ENCODE measurements at places on chromosomes 5 and 9. TPM values are rescaled to one million over a fixed set of nuclear protein-coding genes. Genes with fewer than 3 reads are reported as not detected.

DNA sequence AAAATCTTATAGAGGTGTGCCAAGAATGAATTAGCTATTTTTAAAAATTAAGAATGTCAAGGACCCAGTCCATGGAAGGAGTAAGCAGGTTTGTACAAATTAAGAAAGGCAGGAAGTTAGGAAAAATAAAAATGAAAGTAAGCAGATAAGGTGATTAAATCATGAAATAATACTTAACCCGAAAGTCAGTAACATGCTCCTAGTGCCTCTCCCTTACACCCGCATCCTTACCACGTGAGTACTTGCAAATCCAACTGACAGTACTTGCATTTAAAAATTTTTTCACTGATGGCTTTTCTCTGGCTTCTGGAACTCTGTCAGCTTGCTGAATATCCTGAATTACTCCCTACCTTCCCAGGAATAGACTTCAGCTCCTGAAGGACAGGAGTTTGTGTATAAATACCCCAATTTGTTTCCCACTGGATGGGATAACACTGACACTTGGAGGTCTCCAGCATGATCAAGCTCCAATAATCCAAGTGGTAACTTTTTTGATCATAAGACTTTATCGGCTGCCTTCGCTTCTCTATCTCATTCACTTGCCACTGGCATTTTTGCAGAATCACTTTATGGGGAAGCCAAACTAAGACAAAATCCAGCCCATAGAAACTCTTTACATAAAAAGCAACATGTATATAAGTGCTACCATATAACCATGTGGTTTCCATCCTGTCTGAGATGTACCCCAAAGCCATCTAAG lies 41.6 kb upstream of the RICTOR start:
- no peak for DNase-seq

TEX48 gene
- not detected for total RNA-seq

GRCh38 chr5:93603793-93604643 lies 21.0 kb downstream of the NR2F1 start:
- no peak for DNase-seq

DNA sequence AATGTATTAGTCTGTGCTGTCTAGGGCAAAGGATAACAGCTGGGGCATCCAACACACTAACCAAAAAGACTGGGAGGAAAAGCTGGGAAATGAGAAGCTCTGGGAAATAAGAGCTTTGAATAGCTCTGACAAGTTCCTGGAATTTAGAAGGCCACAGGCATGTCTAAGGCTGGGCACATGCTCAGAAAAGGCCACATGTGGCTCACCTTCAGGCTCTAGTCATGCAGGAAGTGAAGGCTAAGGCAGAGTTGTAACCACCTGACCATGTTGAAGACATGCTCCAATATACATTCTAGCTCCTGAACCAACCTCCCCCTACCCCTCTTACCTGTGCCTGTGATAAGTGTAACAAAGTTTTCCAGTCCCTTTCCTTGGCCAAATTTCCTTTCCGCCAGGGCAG lies 31.7 kb downstream of the CLTA start:
- no peak for DNase-seq

CXCL14 gene
- total RNA-seq, result 4.8 TPM

EXD3 gene
- 19.3 TPM for total RNA-seq

- no peak for DNase-seq
These were observed 496 bp downstream of the MAPK9 start for GRCh38 chr5:180291234-180291940.

DNA sequence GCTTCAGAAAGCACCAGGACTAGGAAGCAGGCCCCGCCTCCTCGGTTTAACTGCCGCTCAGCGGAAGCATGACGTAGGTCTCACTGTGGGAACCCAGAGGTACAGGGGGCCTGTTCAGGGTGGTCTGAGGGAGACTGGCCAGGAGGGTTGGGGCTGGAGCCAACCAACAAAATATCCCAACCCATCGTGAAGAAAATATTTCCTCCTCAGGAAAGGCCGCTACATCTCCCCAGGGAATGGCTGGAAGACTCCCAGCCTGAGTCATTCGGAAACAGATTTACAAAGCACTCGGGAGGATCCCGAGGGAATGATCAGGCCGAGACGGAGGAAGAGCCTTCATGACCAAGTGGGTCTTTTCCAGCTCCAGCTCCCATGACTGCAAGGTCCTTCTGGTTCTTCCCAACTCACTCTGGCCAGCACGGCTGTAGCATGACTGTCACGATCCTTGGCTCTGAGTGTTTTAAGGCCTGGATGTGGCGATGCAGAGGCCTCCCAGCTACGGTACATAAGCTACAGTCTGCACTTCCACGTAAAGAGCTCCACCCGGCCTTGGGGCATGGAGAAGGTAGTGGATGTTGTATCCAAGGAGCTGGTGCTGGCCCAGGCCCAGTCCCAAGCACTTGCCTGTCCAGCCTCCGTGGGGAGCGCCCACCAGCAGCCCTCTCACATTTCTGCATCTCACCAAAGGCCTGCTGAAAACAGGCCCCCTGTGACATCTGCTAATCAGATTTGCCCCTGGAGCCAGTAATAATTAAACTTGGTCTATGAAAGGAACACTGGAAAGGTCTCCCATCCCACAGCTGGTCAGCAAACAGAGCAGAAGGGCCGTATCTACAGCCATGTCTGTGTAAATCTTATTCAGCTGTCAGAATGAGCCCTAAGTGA lies 100.6 kb downstream of the LHFPL2 start:
- no peak for DNase-seq

- no peak for DNase-seq
These were observed 212.5 kb downstream of the COMMD10 start for GRCh38 chr5:116297296-116297814.

DNA sequence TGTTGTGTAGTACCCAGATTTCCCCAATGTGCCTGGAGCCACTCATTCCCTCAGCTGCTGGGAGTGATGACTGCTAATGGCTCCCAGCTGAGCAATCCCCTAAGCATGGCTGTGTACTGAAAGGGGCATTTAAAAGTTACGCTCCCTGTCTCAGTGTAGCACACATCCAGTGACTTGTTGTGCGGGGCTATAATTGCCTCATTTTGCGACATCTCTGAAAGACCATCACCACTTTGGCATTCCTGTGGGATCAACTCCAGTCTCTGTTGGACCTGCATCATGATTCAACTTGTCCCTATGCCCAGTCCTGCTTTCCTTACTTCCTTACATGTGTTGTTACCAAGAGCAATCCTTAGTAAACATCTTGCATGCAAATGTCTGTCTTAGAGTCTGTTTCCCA lies 201.2 kb upstream of the MPDZ start:
- DNase-seq, result no peak

DNA sequence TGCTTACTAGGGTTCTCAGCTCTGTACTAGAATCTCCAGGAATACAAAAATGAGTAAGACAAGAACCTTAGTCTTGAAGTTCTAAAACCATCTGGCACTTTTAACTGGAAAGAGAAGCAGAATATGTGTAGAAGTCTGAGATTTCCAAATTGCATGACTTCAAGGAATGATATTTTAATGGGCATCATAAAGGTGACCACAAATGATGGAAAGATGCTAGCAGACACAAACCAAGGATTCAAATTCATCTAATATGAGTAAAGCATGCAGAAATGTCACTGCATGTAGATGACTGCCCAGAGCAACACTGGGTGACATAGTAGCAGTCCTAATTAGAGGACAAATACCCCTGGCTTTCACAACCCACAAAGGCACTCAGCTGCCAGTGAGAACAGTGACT lies 117.2 kb downstream of the RPS23 start:
- no peak for DNase-seq

GRCh38 chr5:110817459-110817858 lies 78.7 kb downstream of the SLC25A46 start:
- DNase-seq, result no peak

SDHA gene
- total RNA-seq, result 232 TPM

Measured in left lobe of liver (tissue), 2 donors.